Activated T-helper 1 cell treated with anti-CD3 and anti-CD28 coated beads, Interleukin-12 subunit alpha, Interleukin-12 subunit beta, Interleukin-2, Interleukin-4 antibody, amounts not matched to agents 30 ng/mL and 10 ng/mL and 1 ng/mL, durations not matched to agents 14 hours and 24 hours and 36 hours (primary cell): ENCODE measurements at places on chromosomes 6 and 20.

DNA sequence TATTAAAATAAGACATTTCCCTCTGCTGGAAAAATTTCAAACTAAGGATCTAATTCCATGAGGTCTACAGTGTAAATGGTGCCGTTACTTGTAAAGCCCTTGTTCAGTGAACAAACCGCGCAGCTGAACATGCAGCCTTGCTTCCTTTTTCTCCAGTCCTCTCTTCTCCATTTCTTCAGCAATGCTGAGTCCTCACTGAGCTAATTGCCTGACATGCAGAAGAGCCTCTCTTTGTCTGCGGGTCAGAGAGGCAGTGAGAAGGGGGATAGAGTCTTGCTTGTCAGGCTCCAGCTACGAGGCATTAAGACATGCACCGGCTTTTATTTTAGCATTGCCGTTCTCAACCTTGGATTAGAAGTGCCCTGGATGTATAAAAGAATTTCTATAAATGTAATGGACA lies 25.7 kb downstream of the ZDHHC14 start:
- H3K4me3 ChIP-seq, result no peak overlapping the region
- no peak for DNase-seq
- H3K27me3 ChIP-seq, result no peaks in the 10 kb centered on the region
- H3K36me3 ChIP-seq, result peaks cover 6% of the 10 kb centered on the region

DNA sequence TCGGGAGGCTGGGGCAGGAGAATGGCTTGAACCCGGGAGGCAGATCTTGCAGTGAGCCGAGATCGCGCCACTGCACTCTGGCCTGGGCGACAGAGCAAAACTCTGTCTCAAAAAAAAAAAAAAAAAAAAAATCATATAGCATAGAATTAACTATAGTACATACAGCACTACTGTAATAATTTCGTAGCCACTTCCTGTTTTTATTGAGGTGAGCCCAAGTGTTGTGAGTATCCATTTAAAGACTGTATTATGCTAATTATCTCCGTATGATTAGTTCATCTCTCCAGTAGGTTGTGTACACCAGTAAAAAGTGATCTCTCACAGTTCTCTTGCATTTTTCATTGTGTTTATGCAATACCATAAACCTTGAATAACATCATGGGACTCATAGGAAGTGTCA lies 70.6 kb downstream of the IYD start:
- DNase-seq, result no peak
- no peaks in the 10 kb centered on the region for H3K4me1 ChIP-seq
- no peak overlapping the region for H3K27ac ChIP-seq
- H3K4me3 ChIP-seq, result no peak overlapping the region

GRCh38 chr6:162230147-162230752 lies 497.3 kb downstream of the PRKN start:
- no peak overlapping the region for H3K27ac ChIP-seq
- H3K36me3 ChIP-seq, result no peaks in the 10 kb centered on the region
- peaks cover 3% of the 10 kb centered on the region for H3K27me3 ChIP-seq

GRCh38 chr6:28311139-28311823 lies 24.7 kb downstream of the ZSCAN31 start:
- no peak for DNase-seq
- H3K36me3 ChIP-seq, result peaks cover 2% of the 10 kb centered on the region
- no peaks in the 10 kb centered on the region for H3K4me1 ChIP-seq
- no peak overlapping the region for H3K4me3 ChIP-seq
- no peak overlapping the region for H3K27ac ChIP-seq
- peaks cover 15% of the 10 kb centered on the region for H3K27me3 ChIP-seq

DNA sequence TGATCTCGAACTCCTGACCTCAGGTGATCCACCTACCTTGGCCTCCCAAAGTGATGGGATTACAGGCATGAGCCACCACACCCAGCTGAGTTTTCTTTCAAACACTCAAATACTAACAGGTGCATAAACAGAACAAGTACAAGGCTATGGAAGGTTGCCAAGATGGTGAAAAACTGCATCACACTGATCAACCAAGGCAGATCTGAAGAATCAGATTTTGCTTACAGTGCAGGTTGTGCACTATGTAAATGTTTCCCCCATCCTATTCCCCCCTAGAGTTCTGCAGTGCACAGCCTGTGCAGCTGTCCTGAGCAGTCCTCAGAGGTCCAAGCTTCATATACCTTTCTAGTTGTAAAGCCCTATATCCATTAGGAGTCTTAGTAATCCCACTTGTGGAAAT lies 73.0 kb downstream of the GFRA4 start:
- H3K27ac ChIP-seq, result no peak overlapping the region
- no peaks in the 10 kb centered on the region for H3K27me3 ChIP-seq
- no peaks in the 10 kb centered on the region for H3K4me1 ChIP-seq
- DNase-seq, result no peak
- peaks cover 15% of the 10 kb centered on the region for H3K36me3 ChIP-seq
